ENCODE measurements at places on chromosomes 11 and 22.

DNA sequence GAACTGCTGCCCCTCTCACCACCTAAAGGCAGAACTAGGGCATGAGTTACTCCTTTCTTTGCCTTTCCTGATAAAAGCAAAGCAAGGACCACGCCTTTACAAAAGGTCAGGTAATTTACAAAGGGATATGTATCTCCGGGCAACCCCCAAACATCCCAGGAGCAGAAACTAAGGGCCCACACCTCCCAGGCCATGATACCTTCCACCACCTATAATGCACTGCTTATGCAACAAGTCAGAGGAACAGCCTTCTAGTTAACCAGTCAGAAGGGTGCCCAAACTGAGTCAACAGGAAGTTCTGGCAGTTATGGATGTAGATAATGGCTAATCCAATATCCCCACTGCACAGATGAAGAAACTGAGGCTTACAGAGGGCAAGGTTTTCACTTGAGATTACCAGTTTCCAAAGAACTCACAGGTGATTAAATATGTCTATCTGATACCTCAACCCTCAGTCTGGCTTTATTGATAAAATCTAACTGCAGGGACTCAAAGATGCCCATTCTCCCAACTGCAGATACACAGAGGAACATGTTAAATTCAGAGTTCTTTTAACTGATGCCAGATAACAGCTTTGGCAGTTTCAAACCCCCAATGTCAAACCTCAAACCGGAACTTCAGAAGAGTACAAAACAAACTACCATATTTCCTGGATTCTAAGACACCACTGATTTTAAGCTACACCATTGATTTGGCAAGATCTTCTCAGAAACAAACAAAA is 16.8 kb upstream of the CASTOR1 start:
- no peak for DNase-seq

GRCh38 chr11:84476581-84476980 is 1150.6 kb downstream of the DLG2 start:
- DNase-seq = no peak

GRCh38 chr11:75505916-75506692 is 19.6 kb downstream of the GDPD5 start:
- no peak for DNase-seq

DNA sequence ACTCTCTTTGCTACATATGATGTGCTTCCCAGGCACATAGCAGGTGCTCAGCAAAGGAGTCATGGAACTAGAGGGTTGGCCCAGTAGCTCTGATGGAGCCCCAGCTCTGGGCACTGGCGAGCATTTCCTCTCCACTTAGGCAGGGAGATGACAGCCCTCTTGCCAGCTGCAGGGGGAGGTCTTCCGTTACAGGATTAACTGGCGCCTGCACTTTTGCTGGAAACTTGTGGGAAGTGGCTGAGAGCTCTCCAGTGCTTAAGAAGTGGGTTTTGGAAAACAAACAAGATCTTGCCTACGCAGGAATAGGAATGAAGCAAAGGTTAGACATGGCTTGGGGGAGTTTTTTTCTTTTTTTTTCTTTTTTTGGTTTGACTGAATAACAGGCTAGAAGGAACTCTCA is 75.5 kb downstream of the MICAL2 start:
- peak; percentile 45 for DNase-seq

DNA sequence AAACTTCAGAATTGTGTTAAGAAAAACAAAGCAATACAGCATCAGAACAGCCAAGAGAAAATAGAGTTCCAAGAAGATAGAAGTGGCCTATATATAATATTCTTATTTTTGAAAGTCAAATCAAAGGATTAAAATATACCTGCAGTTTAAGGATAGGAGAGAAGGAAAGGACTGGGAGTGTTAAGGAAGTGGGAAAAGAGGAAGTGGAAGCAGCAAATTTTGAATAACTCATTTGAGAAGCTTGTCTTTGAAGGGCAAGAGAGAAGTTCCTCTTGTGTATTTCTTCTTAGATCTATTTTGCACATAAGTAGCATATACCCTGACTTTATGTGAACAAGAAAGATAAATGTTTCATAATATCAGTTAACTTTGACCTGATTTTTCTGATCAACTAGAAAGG is 62.6 kb upstream of the SLC17A6 start:
- DNase-seq = no peak

DNA sequence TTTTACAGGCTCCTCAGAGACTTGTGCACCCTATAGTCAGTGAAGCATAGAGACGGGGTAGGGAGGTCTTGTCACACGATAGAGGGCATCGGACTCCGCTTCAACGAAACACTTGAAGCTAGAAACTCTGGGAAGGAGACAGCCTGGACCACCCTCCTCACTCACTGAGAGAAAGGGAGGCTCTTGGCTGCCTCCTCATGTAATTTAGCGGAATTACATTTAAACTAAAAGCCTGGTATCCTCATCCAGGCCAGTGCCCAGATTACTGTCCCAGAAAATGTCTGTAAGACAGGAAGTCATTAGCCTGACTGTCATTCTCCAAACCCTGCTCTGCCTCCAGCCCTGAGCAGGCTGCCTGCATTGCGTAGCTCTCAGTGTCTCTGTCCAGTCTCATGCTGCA is 36.0 kb downstream of the TTLL1 start:
- DNase-seq = no peak

GRCh38 chr11:36635066-36635862 is 37.2 kb upstream of the RAG2 start:
- no peak for DNase-seq

GRCh38 chr11:65036931-65037330 is 4.1 kb upstream of the SAC3D1 start:
- DNase-seq = no peak

DNA sequence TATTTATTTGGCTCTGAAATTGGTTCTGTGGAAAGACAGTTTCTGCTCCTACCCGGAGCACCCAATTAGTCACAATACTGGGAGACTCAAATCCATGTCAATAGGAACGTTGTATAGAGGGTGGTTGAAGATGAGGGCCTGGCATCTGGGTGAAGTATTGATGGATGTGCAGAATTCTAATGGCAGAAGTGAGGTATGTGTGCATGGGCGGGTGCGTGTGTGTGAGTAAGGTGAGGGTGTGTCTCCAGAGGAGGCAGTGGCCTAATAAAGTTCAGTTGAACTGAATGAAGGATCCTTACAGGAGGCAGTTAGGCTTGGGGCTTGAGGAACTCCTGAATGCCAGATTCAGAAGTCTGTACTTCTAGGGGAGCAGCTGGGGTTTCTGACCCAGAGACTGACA is 71.8 kb upstream of the B3GAT1 start:
- no peak for DNase-seq

GRCh38 chr22:49887064-49887451 is 31.2 kb downstream of the ALG12 start:
- DNase-seq = no peak

DNA sequence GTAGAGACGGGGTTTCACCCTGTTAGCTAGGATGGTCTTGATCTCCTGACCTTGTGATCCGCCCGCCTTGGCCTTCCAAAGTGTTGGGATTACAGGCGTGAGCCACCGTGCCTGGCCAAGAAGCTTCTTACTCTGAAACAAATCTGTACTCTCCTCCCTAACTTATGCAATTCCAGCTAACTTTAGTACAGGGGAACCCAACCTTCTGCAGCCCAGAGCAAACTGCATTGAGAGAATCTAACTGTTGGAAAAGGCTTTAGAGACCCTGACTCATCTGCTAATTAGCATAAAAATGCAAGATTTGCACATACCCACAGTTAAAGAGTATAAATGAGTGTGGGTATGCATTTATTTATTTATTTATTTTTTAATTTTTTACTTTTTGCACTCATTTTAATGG is 64.8 kb downstream of the APOL5 start:
- DNase-seq = no peak

DNA sequence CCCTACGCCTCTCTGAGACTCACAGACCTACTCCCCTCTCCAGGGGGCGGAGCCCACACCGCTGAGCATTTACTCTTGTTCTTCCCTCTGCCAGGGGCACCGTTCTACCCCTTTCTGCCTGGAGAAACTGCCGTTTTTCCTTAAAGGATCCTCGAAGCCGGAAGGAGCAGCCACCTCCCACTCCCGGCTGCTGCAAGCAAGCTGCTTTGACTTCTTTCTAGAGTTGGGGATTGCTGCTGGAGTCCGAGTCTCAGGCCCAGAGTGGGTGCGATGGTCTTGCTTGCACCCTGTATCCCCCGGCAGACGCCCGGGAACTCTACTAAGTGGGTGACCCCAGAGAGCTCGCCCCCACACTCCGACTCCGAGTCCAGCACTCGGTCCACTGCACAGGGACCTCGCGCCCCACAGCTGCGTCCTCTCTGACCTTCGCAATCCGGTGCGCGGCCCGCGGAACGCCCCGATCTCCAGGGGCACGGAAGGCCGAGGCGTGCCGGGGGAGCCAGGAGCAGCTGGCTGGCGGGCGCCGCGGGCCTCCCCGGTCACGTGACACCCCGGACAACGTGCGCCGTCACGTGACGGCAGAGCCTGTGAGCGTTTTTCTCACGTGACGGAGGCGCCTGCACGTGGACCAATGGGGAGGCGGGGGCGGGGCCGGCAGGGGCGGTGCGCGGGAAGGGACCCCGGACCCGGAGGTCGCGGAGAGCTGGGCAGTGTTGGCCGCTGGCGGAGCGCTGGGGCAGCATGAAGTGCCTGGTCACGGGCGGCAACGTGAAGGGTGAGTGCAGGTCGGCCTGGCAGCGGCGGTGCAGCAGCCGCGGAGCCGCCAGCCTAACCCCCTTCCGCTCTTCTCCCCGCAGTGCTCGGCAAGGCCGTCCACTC is at the start of gene RAD9A:
Gene RAD9A, plus strand, starts transcription at position 683 of the 879 bp plus-strand sequence. Its CDS starts 59 bp downstream, at position 742.
- DNase-seq = peak; percentile 95

GRCh38 chr11:62000539-62001446 is 33.4 kb upstream of the FTH1 start:
- DNase-seq = no peak

DNA sequence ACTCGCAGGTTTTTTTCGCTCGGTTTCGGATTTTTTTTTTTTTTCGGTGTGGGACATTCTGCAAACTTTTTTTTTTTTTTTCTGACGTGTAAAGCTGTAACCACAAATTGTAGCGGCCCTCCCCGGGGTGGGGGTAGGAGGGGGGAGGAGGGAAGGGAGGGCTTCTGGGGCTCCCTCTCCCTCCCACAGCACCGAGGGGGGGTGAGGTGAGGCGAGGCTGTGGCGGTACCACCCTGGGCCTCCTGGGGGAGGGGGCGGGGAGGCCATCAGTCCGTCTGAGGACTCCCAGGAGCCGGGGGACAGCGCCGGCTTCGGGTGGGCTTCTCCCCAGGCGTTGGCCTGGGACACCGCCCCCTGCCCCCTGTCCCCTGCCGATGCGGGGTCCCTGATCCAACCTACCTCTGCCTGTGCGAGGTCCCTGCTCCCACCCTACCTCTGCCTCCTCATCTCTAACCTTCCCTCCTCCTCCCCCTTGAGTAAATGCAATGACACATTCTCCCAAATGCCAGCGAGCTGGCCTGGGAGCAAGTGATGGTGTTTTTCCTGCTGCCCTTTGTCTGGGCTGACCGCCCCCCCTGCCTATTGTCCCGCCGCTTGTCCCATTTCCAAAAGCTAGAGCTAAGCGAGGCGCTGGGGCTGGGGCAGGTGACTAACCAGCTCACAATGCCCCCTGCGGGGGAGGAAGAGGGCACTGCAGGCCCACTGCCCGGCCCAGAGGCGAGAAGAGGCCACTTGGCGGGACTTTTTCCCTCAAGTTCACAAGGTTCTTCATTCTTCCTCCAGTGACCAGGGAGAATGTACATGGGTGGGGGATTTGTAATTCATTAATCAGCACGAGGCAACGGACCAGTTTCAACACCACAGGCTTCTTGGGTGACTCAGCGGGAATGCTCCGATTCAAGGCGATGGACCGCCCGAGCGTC is 511 bp upstream of the CLCF1 start:
- DNase-seq = no peak

GRCh38 chr11:77403211-77403610 is 70.7 kb downstream of the PAK1 start:
- DNase-seq = no peak

DNA sequence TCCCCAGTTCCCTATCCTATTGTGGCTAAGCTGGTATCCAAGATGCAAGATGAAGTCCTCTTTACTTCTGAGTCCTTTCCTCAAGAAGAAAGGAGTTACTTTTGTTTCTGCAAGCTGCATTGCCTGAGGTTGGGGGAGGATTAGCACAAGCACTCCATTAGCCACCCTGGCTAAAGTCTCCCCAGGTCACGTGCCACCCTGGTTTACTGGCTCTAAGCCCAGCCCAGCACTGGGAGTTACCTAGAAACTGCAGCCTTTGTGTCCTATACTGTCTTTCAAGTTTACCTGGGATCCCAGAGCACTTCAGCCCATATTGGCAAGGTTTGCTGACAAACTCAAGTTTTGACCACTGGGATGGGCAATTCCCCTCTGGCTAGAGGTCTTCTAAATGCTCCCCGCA is 78.4 kb upstream of the DBX1 start:
- DNase-seq = peak; percentile 20

All from NCI-H345 (cell line).